ENCODE measurements at places on chromosomes 7 and 10.
A peak's percentile ranks its signal among the peaks of the same experiment; 100 is the strongest.

DNA sequence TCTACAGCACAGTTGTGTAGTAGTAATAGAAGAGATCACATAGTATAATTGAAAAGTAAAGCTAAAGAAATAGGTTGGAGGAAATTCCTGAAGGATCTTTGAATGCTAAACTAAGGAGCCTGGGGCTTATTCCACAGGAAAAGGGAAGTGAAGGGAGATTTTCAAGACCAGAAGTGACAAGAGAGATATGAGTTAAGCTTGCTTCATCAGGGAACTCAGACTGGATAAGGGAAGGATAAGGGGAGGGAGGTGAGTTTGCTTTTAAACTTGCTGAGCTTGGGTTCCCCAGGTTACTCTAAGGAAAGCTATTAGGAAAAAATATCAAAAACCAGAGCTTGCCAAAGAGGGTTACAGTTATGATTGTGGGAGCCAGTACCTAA is 182.4 kb downstream of the RAPGEF5 start:
- DNase-seq: no peak

- no peak for DNase-seq
Measured at GRCh38 chr10:104234934-104235333, 2.8 kb upstream of the CFAP43 start.

GRCh38 chr10:86673216-86673826 is 5.0 kb downstream of the LDB3 start:
- DNase-seq: no peak

GRCh38 chr7:38905056-38905759 is 3.8 kb downstream of the VPS41 start:
- no peak for DNase-seq

DNA sequence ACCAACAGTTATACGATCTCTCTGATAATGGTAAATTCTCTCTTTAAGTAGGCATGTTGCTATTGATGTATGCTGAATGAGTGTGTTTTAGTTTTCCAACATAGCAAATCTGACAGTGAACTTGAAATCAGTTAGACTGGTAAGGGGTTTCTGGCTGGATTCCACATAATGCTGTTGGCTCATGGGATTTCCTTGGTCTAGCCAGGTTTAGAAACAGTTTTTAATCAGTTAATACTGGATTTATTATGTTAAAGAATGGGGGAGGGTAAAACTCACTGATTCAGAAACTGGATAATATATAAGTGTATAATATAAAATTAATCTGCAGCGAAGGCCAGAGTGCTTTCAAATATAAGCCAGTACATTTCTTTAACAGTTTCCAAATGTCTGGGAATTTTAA is 55.6 kb downstream of the PCDH15 start:
- no peak for DNase-seq

DNA sequence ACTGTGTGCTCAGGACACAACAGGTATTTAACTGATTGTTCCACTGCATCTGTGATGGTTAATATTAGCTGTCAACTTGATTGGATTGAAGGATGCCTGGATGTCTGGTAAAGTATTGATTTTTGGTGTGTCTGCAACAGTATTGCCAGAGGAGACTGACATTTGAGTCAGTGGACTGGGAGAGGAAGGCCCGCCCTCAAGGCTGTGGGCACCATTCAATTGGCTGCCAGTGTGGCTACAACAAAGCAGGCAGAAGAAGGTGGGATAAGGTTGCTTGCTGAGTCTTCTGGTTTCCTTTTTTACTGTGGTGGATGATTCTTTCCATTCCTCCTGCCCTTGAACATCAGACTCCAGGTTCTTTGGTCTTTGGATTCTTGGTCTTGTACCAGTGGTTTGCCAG is 137.1 kb upstream of the FAM13C start:
- no peak for DNase-seq

DNA sequence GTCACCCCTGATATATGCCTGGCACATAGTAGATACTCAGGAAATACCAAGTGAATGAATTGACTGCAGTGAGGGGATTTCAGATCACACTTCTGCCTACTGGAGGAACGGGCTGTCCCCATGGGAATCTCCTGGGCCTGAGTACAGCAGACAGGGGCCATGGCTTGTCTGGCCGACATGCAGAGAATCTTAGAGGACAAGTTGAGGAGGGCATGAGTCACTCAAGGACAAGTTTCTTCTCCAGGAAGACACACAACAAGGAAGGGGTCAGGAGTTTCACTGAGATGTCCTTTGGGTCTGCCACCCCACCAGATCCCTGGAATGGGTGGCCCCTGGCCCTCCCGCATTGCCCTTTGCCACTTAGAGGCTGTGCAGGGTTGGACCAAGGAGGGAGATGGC is 20.7 kb downstream of the PLPP4 start:
- no peak for DNase-seq

GRCh38 chr7:50676079-50676478 is 106.6 kb downstream of the GRB10 start:
- DNase-seq: no peak

DNA sequence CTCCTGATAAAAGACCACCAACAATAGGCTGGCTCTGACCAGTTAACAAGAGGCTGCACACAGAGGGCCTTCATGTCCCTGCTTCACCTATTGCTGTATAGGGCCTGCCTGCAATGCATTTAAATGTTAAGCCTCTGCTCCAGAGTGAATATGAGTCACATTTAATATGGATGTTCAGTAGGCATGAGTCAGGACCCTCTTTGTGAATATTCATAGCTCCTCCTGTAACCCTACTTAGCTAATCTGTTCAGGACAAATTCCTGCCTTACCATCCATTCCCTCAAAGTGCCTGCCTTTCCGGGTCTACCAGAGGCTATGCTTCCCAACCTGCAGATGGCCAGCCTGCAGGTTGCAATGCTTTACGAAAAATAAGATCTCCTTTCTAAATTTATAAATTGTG is 32.5 kb downstream of the ARHGAP22 start:
- DNase-seq: no peak

- no peak for DNase-seq
Measured at GRCh38 chr7:132641238-132641637, 65.0 kb upstream of the PLXNA4 start.

GRCh38 chr7:13258386-13258785 is 571.0 kb downstream of the ARL4A start:
- no peak for DNase-seq

DNA sequence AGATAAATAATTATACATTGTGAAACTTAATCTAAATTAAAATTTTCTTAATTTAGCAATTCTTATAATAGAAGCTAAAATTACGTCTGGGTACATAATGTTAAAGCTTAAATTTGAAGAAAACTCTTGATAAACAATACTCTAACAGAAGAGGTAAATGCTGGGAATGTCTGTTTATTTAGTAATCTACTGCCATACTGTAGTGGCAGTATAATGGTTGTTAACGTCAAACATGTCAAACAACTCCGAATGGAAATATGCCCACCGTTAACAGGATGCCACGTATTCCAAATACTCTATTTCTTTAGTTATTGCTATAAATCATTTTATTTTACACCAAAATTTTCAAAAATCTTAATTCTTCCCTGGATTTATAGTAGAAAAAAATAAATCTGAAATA is 40.0 kb upstream of the PTPN12 start:
- DNase-seq: no peak

GRCh38 chr10:32959006-32959920 is 1.2 kb upstream of the ITGB1 start:
- no peak for DNase-seq

DNA sequence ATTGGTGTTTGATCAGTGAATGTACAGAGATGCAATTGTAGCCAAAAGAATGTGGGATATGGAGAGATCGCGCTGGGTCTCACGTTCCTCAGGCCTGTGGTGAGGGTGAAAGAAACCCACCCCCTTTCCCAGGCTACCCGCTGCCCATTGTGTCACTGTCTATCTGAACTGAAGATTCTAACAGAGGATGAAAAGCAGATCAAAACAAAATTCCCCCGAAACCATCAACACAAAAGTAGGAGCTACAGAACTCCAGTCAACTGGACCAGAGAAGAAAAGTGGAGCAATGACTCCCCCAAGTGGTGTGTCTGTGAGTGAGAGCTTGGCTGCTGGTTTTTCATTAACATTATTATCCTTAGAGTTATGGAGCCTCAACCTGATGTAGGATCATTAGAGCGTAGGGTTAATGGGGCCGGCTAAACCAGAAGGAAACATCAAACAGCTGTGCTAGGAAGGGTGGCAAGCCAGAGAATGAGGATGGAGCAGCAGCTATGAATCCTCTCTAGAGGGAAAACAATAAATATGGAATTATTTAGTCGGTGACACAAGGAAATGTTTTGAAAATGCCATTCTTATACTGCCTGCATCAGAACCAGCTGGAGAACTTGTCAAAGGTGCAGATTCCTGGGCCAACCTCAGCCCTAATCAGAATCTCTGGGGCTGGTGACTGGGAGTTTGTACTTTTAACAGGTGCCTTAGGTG is 38.3 kb downstream of the AKR1B1 start:
- peak; percentile 46 for DNase-seq

DNA sequence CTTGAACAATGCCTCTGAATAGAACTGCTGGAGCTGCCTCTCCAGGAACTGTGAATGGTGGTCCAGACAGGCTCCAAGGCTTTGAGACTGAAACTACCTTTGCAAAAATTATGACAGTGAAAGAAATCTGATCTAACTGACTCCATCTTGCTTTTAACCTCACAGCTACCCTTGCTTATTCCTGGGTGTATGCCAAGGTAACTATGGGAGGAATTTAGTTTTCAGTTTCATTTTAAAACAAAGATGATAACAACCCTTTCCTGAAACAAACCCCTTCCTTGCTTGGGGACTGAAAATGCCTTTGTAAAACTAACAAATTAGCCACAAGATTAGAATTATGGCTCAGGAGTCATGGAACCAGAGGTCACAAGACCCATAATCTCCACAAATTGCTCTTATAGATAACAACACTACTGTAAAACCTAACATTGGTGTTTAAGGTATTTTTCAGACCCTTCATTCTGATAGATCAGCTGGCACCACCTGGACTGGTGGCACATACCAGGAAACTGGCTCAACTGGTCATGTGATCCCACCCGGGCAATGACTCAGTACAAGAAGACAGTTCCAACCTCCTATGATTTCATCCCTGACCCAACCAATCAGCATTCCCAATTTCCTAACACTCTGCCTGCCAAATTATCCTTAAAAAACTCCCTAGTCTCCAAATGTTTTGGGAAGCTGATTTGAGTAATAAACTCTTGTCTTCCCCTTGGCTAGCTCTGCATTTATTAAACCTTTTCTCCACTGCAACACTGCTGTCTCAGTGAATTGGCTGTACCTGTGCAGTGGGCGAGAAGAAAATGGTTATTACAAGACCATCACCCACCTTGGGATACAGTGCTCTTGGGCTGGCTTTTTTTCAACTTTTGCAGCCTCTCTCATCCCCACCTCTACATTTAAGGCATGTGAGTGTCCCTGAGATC is 608.1 kb downstream of the TYW1 start:
- no peak for DNase-seq

GRCh38 chr7:34844936-34845665 is 187.1 kb downstream of the NPSR1 start:
- DNase-seq: no peak

- DNase-seq: no peak
Measured at GRCh38 chr7:156836443-156836842, 56.5 kb downstream of the LMBR1 start.

- DNase-seq: no peak
Measured at GRCh38 chr10:129968853-129969183, 4.7 kb upstream of the EBF3 start.

GRCh38 chr7:44150466-44150832 is 9.3 kb upstream of the MYL7 start:
- no peak for DNase-seq
